Posterior vena cava (tissue), 2 donors: ENCODE measurements at places on chromosomes 3 and 15.

GRCh38 chr3:11764931-11765363 is 81.7 kb downstream of the TAMM41 start:
- no peak for DNase-seq

- no peak for DNase-seq
Measured at GRCh38 chr3:125011941-125012340, 43.9 kb downstream of the HEG1 start.

DNA sequence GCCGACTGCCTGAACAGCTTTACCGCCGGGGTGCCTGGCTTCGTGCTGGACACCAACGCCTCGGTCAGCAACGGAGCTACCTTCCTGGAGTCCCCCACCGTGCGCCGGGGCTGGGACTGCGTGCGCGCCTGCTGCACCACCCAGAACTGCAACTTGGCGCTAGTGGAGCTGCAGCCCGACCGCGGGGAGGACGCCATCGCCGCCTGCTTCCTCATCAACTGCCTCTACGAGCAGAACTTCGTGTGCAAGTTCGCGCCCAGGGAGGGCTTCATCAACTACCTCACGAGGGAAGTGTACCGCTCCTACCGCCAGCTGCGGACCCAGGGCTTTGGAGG is 815 bp downstream of the SPINT1 start:
- no peak for DNase-seq

DNA sequence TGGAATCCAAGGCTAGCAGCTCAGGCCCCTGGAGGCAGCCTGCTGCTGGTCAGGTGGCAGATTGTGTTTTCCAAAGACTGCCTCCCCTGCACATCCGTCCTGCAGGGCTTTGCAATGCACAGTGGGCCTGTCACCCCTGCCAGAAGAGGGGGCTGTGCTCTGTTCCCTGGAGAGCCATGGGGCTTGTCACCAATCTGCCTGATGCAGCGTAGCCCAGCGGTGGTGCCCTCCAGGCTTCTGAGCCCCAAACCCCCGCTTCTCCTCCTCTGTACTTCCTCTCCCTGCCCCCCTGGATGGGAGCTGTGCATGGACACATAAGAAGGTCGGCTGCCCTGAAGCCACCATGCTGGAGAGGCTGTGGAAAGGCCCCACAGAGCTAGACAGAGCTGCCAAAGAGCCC is 10.0 kb upstream of the PLXNA1 start:
- no peak for DNase-seq

GRCh38 chr15:101078669-101079323 is 159.6 kb downstream of the LRRK1 start:
- peak; percentile 58 for DNase-seq

- DNase-seq: peak; percentile 72
Measured at GRCh38 chr3:105593315-105593714, 226.6 kb downstream of the ALCAM start.

GRCh38 chr15:89230277-89230676 is 8.9 kb upstream of the RLBP1 start:
- no peak for DNase-seq

GRCh38 chr15:89393056-89393455 is 58.4 kb upstream of the POLG start:
- DNase-seq: no peak

- DNase-seq: no peak
Measured at GRCh38 chr15:25501828-25502446, 63.1 kb upstream of the UBE3A start.

- DNase-seq: no peak
Measured at GRCh38 chr3:138724443-138724842, 110.3 kb downstream of the PIK3CB start.

DNA sequence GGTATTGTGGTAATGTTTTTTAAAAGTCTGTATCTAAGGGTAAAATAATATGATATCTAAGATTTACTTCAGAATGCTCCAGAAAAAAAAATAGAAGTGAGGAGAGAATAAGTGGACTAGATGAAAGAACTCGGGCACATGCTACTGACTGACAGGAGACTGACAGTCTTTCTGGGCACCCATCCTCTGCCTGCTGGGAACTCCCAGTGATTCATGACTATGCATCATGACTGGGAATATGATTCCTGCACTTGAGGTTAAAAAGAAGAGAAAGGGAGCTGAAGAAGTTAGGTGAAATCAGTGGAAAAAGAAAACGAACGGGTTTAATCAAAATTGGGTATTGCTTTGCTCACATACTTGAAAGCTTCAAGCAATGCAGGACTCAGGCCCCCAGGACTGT is 35.7 kb upstream of the SPSB4 start:
- no peak for DNase-seq

DNA sequence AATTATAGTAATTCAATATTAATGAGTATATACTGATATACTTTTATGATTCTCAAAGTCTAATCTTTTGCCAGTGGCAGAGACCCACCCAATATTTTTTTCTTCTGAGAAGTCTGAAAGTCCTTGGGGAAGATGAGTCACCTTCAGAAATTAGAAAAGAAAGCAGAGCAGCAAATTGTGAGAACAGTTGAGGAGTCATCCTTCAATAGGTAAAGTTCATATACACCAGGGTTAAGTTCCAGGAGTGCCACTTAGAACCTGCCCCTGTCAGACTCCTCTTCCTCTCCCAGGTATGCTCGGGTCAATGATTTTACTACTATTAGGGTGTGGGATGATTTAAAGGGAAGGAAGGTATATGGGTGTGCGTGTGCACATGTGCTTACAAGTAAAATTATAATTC is 7.1 kb downstream of the CLRN1 start:
- no peak for DNase-seq

GRCh38 chr3:160698599-160699195 is 21.7 kb downstream of the ARL14 start:
- no peak for DNase-seq

GRCh38 chr3:33076952-33077351 is 20.0 kb downstream of the GLB1 start:
- DNase-seq: no peak

GRCh38 chr3:74643636-74644035 is 29.2 kb upstream of the CNTN3 start:
- no peak for DNase-seq
